ENCODE measurements at places on chromosomes 13 and 19. TPM values are rescaled to one million over a fixed set of nuclear protein-coding genes. Genes with fewer than 3 reads are reported as not detected.

- H3K36me3 ChIP-seq: no peaks in the 10 kb centered on the region
- no peak overlapping the region for H3K27ac ChIP-seq
- DNase-seq: no peak
- H3K27me3 ChIP-seq: no peaks in the 10 kb centered on the region
- H3K4me3 ChIP-seq: no peak overlapping the region
- no peaks in the 10 kb centered on the region for H3K4me1 ChIP-seq
Measured at GRCh38 chr13:37608750-37609339, 10.3 kb upstream of the POSTN start.

DNA sequence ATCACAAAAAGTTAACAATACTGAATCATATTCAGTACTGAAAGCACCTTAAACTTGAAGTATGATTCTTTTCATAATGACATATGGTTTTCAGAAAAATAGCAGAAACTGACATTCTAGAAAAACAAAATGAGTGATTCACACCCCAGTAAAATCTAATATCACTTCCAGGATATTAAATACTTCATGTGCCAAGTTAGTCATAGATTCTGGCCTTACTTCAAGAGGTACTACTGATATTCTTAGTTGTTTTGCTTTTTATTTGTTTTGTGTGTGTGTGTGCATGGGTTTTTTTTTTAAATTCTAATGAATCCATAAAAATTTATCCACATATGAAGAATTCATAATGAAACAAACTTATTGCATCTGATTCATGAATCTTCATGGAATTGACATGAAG is 207.9 kb upstream of the UFM1 start:
- no peak overlapping the region for H3K4me3 ChIP-seq
- H3K4me1 ChIP-seq: no peaks in the 10 kb centered on the region
- H3K36me3 ChIP-seq: no peaks in the 10 kb centered on the region
- no peak for DNase-seq

GRCh38 chr13:92488249-92488852 is 738.3 kb upstream of the GPC6 start:
- H3K36me3 ChIP-seq: no peaks in the 10 kb centered on the region
- no peak overlapping the region for H3K27ac ChIP-seq
- H3K27me3 ChIP-seq: no peaks in the 10 kb centered on the region
- no peak overlapping the region for H3K4me3 ChIP-seq
- no peak for DNase-seq
- no peaks in the 10 kb centered on the region for H3K4me1 ChIP-seq

GRCh38 chr13:33367926-33368325 is 82.4 kb upstream of the STARD13 start:
- peaks cover 28% of the 10 kb centered on the region for H3K27me3 ChIP-seq
- no peak overlapping the region for H3K4me3 ChIP-seq
- no peaks in the 10 kb centered on the region for H3K36me3 ChIP-seq

Gene LILRB2
- total RNA-seq: 6.3 TPM

Gene SYCN
- not detected for total RNA-seq

Gene APOE
- 2.0 TPM for total RNA-seq

Gene CGB1
- total RNA-seq: not detected

Gene IL4I1
- total RNA-seq: 107 TPM

Gene VN1R4
- not detected for total RNA-seq

All from T-helper 17 cell (primary cell).